ENCODE measurements at places on chromosomes 4 and X.
A peak's percentile ranks its signal among the peaks of the same experiment; 100 is the strongest.

DNA sequence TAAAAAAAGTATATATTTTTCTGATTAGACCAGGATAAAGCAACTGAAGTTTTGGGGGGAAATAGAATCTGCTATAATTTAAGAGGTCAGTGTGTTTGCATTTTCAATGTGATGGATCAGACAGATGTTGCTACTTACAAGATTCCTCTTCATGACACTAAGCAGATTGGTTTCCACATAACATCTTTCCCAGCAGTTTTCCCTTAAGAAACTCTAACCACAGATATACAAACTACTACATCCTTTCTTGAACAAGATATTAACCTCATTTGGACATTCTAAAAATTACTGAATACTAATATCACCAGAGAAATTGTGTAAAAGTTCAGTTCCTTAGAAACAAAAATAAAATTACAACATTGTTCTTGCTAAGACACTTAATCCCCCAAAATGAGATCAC is 106.7 kb upstream of the GUCY1A1 start:
- no peak for DNase-seq

DNA sequence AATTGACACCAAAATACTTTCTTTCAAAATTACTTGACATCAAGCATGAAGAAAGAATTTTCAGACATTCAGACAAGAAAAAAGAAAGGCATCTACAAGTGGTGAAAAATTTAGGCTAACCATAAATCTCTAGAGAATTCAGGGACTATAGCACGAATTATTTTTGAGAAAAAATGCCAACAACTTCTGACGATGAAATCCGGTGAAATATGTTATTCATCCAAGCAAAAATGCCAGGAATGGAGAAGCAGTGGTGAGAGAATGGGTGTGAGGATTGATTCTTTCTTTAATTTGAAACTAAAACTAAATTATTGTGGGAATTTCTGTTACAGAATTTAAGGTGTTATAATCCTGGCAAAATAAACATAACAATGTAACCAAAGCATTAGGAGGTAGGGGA is 69.4 kb upstream of the SORBS2 start:
- DNase-seq = no peak

DNA sequence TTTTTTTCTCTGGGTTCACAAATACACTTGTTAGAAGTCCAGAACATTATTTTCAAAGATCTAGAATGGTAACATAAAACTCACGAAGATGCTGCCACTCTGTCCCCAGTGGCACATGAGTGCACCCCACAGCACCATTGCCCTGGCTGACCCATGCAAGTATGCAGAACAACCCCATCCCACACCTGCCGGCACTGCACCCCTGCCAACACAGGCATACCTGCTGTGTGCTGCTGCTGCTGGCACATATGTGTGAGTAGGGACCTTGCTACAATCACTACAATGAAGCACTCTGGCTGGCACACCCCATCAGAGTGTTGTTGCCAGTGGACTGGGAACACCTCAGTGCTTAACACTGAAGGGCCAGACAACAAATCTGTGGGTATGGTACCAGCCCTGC is 66.9 kb downstream of the CISD2 start:
- no peak for DNase-seq

DNA sequence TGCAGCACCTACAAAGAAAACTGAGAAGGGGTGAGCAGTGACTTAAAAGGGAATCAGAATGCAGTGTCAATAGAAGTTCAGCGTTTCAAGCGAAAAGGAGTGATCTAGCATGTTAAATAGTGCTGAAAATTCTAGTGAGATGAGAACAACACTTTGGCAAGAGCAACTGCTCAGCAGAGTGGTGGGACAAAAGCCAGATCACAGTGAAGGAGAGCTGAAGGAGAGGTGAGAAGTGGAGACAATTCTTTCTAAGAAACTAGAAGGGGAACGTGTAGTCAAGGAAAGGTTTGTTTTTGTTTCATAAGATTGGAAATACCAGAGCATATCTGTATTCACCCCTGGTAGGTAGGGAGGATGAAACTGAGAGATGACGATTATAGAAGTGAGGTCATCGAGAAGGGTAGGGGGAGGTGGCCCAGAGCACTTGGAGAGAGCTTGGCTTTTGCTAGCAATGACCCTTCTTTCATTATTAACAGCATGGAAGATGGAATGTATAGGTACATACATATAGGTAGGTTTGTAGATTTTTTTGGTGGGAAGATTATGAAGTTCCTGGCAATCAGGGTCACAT is 33.7 kb downstream of the SRPX2 start:
- no peak for DNase-seq

DNA sequence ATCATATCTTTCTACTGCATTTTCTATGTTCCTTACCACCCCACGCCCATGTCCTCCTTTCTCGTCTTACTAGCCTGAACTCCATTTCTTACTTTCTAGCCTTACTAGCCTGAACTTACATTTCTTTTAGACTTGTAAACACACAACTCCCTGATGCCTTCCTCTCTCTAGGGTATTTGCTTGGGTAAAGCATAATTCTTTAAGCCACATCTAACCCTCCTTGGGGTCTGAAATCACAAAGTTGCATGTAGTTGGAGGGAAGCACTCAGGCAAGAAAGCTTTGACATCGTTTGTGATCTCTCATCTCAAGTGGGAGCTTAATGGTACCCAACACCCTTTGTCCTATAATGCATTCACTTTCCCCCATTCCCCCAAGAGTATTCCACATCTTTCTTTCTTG is 124.4 kb downstream of the SPOCK3 start:
- DNase-seq = no peak

GRCh38 chrX:134885336-134886001 is 105.3 kb upstream of the SMIM10 start:
- no peak for DNase-seq

DNA sequence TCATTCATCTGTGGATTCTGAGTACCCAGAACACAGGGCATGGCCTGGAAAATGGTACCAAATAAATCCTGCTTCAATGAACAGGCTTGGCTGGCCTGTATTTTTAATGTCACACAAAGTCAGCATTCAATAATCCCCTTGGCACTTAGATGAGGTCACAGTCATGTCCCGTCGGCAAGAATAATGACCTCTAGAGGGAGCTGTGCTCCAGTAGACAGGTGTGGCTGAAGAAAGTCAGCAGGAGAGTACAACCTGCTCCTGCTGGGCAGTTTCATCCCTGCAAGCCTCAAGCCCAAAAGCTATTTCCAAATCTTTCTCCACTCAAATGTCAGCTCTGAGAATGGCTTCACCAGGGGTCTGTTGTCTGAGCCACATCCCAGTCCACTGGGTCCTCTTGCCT is 404.0 kb upstream of the F9 start:
- DNase-seq = peak; percentile 9

- no peak for DNase-seq
These were observed 558.2 kb upstream of the DIPK2B start for GRCh38 chrX:45758738-45759397.

DNA sequence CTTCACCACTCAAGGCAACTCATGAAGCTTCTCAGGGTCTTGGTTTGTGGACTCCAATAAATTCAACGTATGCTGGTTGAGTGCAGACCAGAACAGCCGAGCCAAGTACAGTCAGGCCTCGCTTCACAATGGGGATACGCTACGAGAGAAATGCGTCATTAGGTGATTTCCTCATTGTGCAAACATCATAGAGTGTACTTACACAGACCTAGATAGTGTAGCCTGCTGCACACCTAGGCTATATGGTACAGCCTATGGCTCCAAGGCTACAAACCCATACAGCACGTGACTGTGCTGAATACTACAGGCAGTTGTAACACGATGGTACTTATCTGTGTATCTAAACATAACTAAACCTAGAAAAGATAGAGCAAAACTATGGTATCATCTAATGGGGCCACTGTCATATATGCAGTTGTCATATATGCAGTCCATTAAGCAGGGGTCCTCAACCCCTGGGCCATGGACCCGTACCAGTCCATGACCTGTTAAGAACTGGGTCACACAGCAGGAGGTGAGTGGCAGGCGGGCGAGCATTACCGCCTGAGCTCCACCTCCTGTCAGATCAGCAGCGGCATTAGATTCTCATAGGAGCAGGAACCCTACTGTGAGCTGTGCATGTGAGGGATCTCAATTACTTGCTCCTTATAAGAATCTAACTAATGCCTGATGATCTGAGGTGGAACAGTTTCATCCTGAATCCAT is 31.5 kb downstream of the RTL5 start:
- DNase-seq = no peak

DNA sequence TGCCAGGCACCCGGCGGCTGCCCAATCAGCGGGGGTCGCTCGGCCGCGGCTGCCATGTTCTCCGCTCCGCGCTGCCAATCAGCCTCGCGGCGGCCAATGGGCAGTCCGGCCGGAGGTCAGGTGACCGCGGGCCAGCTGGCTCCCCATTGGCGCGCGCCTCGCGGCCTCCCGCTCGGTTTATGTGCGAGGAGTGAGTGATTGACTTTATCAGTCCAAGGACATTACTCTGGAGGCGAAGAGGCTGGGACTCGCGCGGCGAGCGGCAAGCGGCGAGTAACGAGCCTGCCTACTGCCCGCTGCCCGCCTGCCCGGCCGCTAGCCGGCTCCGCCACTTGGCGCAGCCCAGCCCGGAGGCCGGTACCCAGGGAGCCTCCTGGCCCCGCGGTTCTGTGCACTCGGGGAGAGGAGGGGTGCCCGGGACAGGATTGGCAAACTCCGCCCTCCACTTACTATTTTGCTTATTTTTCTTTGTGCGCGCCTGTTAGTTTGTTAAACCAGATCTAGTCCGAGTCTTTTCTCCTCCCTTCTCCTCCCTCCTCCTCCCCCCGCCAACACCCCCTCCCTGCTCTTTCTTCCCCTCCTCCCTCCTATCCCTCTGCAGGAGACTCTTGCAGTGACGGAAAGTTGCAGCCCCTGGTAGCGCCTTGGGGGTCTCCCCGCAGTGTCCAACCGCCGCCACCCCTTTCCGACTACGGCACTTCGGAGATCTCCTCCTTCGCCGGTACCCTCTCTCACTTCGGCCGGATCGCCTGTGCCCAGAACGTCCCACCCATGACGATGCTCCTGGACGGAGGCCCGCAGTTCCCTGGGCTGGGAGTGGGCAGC is at the start of gene ZIC3:
Gene ZIC3 (plus strand): TSS at position 207 of the 825 bp plus-strand sequence. CDS start 565 bp downstream, at position 772.
- DNase-seq = no peak

- DNase-seq = no peak
These were observed 34.1 kb downstream of the SORCS2 start for GRCh38 chr4:7226439-7226838.

GRCh38 chr4:83639849-83640493 is 104.1 kb downstream of the GPAT3 start:
- DNase-seq = peak; percentile 47

- peak; percentile 22 for DNase-seq
These were observed 26.9 kb upstream of the BMP3 start for GRCh38 chr4:81003597-81004111.

DNA sequence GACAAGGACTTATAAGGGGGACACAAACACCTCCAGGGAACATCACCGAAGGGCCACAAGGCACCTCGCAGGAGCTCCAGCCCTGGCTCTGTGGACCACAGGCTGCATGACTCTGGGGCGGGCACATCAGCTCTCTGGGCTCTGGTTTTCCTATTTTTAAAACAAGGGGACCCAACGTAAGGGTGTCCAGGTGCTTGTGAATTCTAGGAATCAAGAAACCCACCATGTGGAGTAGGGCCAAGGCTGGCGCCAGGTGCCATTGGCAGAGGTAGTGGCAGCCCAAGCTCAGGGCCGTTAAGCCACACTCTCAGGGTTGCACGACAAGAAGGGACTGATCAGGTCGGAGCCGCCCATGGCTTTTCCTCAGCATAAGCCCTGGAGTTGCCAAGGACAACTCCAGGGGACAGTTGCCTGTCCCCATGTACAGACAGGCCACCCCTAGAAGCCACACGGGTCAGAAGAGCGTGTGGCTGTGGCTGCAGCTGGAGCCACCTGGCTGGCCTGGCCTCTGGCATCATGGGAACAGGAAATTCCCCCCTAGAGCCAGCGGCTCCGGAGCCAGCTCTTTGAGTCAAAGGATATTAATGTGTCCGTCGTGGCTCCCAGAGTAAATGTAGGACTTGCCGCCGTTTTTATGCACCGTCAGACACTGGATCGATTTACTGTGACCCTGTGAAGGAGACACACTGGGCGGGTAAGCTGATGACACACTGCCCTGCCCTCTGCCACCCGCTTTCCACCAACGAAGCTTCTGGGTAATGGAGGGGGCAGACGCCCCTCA is 32.5 kb downstream of the WDR1 start:
- DNase-seq = no peak

- DNase-seq = no peak
These were observed 99.3 kb downstream of the TEX11 start for GRCh38 chrX:70808942-70809940.

- DNase-seq = no peak
These were observed 127.7 kb downstream of the ASB9 start for GRCh38 chrX:15142084-15142715.

DNA sequence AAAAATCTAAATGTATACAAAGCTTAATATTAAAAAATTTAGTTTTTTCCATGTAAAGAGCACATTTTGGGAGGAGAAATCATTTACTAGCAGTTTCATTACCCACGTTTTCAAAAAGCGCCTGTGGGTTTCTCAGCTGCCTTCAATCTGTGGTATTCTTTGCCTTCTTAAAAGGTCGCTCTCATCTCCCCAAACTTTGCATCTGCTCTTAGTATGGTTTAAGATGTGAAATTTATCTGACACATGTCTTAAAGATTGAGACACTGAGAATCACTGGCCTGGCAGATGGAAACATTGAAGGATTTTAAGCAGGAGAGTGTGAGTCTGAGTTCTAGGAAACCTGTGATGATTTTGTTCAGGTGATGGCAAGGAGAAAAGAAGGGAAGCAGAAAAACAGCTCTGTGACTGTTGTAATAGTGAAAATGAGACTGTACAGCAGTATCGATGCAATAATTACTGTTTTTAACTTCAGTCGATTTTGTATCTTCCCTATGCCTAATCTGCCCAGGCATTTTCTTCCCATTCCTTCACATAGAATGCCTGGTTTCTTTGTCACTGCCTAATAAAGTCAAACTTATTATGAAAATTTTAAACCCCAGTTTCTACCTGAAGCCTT is 75.9 kb downstream of the PAQR3 start:
- DNase-seq = no peak

- no peak for DNase-seq
These were observed 112.0 kb upstream of the TTC29 start for GRCh38 chr4:147057611-147058190.

DNA sequence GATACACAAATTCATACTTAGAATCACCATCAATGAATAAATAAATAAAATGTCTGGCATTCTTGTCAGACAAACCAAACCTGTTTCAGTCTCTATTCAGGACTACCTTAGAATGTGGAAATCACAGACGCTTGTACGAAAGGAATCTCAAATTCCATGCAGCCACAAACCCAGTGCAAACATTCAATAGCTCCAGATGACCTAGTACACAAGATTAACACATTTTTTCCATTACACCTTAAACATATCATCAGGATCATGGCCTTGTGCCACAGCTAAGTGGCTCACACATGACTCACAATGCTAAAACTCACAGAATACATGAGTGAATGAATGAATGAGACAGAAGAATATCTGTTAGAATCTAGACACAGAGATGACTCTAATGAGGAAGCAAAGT is 134.2 kb downstream of the PWWP3B start:
- DNase-seq = no peak

- peak; percentile 3 for DNase-seq
These were observed 138.8 kb downstream of the TEX11 start for GRCh38 chrX:70769659-70770227.

- peak; percentile 28 for DNase-seq
These were observed 97.5 kb upstream of the ZNF518B start for GRCh38 chr4:10554694-10555093.

All from germinal center (tissue), 1 donor.